ENCODE measurements at places on chromosomes 7 and 10.
A peak's percentile ranks its signal among the peaks of the same experiment; 100 is the strongest.

GRCh38 chr7:28104041-28104541 lies 76.5 kb downstream of the JAZF1 start:
- no peak for DNase-seq

DNA sequence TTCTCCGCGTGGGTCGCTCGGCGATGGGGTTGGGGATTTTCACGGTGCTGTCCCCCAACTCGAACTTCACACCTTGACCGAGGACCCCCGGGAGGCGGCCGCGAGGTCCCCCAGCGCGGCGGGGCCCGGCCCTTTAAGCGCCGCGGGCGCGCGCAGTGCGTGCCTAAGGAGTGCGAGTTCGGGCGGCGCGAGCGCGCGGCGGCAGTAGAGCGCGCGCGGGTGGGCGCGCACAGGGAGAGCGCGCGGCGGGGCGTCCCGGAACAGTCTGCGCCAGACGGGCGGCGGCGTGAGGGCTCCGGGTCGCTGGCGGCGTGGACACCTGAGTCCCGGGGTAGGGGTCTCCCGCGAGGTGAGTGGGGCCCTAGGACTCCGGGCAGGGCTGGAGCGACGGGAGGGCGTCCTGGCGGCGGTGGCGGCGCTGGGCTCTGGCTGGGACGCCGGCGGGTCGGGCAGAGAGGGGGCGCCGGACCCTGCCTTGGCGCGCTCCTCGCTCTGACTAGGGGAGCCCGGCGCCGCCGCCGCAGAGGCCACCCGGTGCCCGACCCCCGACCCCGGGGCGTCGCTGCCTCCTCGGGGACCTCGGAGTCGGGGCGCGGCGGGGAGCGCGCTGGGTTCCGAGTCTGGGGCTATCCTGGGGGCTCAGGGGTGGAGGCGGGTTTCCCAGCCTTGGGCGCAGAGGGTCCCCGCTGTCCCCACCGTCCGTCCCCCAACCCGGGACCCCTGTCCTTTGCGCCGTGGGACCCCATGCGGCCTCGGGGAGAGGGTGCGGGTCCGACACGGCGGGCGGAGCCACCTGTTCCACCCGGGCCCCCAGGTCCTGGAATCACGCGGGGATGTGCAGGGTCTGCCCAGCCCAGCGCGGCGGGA lies at the start of gene PROSER2:
Gene PROSER2 (plus strand): TSS at position 235 of the 867 bp plus-strand sequence. CDS start 28,722 bp downstream, outside the sequence.
- DNase-seq, result peak; percentile 39

- DNase-seq, result no peak
Measured at GRCh38 chr7:80671744-80672143, 33.3 kb downstream of the CD36 start.

DNA sequence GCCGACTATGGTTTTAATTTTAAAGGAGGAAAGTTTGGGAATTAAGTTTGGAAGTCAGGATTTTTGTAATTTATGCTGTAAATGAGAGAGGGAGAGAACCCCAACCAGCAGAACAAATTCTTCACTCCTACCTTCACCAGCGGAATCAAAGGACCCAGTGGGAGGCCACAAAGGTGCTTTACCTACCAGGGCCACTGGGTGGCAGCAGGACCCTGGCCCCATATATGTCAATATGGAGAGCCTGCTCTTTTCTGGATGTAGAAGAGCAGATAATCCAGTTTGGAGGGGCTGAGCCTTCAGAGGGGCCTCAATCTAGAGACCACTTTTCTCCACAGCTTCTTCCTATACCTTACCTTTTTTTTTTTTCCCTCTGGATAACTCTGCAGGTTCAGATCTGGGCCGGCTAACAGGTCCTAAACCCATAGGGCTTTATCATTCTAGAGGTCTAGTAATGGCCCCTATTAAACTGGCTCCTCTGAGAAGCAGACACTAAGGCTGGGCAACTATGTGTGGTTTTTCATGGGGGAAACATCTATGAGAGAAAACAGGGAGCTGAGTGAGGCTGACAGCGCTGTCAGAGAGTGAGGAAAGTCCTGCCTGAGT lies 8.5 kb upstream of the SCD start:
- peak; percentile 77 for DNase-seq

- DNase-seq, result no peak
Measured at GRCh38 chr7:135194494-135195095, 16.7 kb downstream of the WDR91 start.

- no peak for DNase-seq
Measured at GRCh38 chr10:63587191-63587590, 66.0 kb downstream of the REEP3 start.

GRCh38 chr7:22356010-22356691 lies 803 bp downstream of the RAPGEF5 start:
- DNase-seq, result no peak

DNA sequence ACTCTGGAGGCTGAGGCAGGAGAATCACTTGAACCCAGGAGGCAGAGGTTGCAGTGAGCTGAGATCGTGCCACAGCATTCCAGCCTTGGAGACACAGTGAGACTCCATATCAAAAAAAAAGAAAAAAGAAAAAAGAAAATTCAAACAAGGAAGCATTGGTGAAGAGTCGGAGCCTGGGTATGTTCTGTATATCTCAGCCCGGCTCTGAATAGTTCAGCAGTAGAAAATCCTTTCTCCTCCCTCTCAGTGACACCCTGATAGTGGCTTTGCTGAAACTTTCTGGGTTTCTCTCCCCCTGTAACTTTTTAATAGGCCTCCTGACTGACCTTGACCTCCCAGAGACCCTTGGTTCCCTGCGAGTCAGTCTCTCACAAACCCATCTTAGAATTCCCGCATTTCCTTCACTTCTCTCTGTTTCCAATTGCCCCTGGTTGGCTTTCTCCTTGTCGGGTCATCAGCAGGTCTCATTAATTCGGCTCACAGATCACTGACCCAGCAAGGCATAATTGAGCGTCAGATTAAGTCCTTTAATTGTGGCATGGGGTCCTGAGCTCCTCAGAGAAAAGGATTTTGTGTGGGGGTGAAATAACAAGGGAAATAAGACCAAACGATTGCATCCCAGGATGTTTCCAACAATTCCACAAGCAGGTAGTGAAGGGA lies 541.6 kb upstream of the NRP1 start:
- DNase-seq, result no peak

GRCh38 chr10:122484276-122485060 lies 23.1 kb downstream of the HTRA1 start:
- no peak for DNase-seq

- DNase-seq, result peak; percentile 33
Measured at GRCh38 chr10:74177140-74177677, 26.2 kb downstream of the ADK start.

GRCh38 chr10:48536156-48536500 lies 68.7 kb downstream of the ARHGAP22 start:
- no peak for DNase-seq

DNA sequence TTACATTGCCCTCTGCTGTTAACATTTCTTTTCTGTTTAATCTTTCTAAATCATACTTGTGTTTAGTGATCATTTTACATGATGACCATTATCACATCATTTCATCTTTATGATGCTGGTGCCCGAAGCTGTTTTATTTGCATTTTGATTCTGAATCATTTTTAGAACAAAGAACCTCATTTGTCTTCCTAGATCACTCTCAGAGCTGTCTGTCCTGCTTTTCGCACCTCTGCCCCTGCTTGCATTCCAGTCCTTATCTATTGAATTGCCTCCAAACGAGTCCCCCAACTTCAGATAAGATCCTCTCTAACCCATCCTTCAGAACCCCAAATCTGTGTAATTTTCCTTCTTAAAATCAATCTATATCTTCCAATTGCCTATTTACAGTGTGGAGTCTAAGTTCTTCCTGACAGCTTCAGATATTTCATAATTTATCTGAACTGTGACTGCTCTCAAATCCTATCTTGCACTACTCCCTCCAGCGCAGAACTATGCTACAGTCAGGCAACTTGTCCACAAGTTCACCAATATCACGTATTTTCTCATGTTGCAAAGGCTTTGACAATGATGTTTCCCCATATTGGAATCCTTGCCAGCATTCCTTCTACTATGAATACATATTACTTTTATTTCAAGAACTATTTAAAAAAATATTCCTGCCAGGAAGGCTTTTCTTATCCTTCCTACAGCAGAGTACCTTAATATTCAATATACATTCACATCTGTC lies 346.5 kb upstream of the CACNA2D1 start:
- no peak for DNase-seq

DNA sequence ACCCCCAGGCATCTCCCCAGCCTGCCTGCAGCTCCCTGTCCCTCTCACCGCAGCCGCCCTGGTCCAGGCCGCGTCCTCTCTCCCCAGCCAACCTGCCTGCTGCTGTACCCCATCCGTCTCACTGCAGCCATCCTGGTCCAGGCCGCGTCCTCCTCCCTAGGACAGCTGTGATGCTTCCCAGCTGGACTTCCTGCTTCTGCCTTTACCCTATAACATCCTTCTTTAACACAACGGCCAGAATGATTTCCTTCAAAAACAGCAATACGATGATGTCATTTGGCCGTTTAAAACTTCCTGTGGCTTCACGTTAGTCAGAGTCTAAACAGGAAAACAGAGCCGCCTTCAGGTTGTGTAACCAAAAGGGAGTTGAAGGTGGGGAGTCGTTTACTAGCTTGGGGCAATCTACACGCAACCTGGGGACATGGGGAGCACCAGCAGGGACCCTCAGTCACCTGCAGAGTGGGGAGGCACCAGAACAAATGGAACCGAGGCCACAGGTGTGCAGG lies 32.2 kb upstream of the ZFAND2A start:
- no peak for DNase-seq

GRCh38 chr7:139973101-139974050 lies 89.4 kb downstream of the PARP12 start:
- no peak for DNase-seq

GRCh38 chr10:104429846-104430245 lies 76.2 kb downstream of the CFAP58 start:
- no peak for DNase-seq

DNA sequence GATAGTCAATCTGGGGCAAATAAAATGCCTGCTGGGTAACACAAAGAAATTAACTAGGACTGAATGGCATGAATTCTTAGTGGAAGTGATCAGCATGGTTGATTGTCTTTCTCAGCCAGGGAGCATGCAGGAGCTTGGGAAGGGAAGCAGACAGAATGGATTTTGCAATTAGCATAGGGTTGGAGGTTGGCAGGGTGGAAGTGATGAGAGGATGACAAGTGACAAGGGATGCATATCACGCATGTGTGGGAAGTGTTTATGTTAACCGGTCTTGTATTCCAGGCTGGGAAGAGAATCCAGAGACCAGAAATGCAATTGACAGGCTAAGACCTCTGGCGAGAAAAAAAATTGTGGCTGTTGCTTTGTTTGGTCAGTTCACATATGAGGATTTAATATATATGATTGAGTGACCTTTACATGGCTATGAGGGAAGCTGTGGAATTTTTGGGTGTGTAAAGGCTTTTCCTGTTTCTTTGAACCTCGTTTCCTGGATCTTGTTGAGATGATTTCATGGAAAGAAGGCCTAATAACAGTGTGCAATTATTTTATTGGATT lies 8.3 kb downstream of the MDFIC start:
- no peak for DNase-seq

DNA sequence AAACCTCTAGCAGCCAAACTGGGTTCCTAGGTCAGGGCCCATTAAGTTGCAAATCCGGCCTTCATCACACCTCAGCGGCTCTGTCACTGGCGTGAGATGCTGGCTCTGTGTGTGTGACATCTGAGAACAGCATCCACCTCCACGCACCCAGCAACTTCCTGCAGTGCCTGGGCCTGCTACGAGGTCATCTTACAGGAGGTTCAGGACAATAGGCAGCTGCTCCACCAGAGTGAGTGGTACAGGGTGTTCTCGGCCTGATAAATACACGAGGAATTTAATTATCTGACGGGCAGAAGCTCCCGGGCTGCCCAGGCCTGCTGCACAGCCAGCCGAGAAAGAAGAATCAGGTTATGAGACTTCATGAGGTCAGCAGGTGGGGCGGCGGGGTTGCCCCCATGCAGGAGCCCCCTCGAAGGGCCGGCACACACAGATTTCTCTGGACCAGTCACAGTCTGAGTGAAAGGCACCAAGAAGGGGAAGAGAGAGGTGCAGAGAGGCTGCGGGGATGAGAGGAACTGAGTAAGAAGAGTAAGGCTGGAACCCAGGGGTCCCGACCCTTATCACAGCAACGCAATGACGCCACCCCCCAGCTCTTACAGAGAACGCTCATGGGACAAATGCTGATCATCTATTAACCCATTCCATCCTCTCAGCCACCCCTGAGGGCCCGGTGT lies 49.3 kb downstream of the CALML3 start:
- DNase-seq, result no peak

GRCh38 chr10:2972810-2973209 lies 94.5 kb upstream of the PFKP start:
- no peak for DNase-seq
